ENCODE measurements at places on chromosomes 11 and 22.
A peak's percentile ranks its signal among the peaks of the same experiment; 100 is the strongest.

- no peak for DNase-seq
Measured at GRCh38 chr11:6142936-6143335, 27.2 kb downstream of the OR52B2 start.

- DNase-seq: peak; percentile 98
Measured at GRCh38 chr22:36467946-36468345, 13.5 kb downstream of the TXN2 start.

DNA sequence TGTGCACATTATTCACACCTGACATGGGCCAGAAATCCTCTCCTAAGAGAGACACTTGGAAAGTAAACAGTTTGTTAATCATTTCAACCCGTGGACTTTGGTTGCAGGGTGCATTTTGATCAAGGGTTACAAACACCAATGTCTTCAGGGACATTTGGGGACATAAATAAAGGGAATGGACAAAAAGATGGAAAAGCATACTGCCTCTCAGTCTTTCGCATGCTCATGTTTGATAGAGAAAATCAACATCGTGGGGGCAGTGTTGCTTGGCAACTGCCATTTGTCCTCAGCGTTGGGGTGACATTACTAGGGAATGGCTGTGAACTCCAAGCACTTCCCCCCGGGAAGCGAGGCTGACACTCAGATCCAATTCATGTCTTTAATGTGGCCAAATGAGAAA is 114.7 kb upstream of the OR4B1 start:
- no peak for DNase-seq

GRCh38 chr11:17416492-17416891 is 28.0 kb upstream of the KCNJ11 start:
- DNase-seq: no peak

GRCh38 chr11:75193711-75194110 is 42.8 kb downstream of the SLCO2B1 start:
- DNase-seq: no peak

DNA sequence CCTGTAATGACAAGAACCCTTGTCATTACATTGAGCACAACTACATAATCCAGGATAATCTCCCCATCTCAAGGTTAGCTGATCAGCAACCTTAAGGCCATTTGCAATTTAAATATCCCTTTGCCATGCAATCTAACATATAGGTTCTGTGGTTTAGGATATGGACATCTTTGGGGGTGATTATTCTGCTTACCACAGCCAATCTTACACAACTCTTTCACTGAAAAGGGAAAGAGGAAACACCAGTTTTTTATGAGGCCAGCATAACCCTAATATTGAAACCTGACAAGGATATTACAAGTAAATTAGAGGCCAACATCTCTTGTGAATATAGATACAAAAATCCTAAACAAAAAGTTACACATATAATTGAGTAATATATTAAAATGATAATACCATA is 78.5 kb downstream of the CYP2R1 start:
- DNase-seq: no peak

DNA sequence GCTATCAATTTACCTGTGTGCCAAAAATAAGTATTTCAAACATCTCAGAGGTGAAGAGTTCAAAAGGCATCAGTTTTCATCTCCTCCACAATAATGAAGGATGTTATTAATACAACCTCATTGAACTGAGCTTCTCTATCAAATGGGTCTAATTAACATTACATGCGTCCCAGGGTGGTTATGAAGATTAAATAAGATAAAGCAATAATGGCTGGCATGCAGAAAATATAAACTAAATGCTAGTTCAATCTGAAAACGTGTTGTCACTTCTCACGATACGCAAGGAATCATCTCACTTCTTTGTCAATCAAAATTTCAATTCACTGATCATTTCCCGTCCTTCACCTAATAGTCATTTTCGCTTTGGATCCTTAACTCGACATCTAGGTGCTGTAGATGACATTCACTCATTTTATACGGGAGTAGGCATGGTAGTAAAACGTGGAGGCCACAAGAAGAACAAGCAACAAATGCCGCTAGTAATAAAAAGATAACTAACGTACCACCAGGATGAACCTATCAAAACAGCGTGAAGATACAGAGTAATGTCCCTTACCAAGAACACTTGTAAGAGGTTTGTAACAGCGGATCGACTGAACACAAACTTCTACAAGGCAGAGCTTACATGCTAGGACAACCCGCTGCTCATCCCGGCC is 918 bp downstream of the CHORDC1 start:
- DNase-seq: no peak

DNA sequence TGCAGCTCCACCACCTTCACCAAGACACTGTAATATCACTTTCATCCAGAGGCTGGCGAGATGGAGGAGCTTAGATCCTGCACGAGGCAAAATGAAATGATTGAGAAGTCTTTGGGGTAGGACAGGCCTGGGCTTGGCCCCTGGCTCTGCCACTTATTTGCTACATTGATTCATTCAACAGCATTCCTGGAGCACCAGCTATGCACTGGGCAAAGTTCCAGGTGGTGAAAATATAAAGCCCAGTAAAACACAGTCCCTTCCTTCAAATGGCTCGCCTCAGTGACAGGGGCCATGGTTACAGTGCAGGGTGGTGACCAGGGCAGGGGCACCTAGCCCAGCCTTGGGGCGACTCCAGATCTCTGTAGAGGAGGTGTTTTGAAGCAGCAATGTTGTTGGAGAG is 19.7 kb downstream of the ALX4 start:
- DNase-seq: no peak

DNA sequence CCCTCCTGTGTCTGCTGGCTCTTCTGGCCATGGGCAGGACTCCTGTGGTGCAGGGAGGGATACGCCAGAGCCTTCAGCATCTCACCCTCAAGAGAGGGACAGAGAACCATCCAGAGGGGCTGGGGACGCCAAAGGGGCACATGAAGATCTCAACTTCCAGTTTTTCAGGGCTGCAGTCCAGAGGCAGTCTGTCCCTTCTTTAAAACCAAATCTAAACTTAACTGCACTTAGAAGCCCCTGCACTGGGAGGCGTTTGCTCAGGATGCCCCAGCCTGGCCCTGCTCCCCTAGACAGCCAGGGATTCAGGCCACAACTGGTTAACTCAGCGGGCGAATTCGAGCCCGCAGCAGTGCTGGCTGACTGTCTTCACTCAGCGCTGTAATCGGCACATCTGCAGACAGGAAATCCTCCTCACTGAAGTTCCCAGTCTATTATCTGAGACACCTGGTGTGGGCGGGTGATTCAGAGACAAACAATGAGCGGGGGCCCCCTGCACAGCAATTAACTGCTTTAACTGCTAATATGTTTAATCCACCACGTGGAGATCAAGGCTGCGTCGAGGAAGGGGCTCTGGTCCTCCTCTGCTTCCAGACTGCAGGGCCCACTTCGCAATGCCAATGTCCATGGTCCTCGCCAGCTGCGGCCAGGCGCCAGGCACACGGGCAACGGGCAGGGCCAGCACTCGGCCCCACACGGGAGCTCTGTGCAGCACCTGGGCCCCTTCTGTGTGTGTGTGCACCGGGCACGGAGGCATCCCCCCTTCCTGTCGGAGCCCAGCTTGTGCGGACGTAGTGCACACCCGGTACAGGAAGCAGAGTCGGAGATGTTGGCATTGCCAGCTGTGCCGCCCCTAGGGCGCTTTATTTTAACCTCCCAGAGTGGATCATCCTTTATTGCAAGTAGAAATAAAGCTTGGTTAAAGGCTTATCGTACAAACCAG is 36.9 kb upstream of the GNB1L start:
- peak; percentile 92 for DNase-seq

GRCh38 chr22:32414191-32414590 is 2.1 kb upstream of the RTCB start:
- DNase-seq: no peak

DNA sequence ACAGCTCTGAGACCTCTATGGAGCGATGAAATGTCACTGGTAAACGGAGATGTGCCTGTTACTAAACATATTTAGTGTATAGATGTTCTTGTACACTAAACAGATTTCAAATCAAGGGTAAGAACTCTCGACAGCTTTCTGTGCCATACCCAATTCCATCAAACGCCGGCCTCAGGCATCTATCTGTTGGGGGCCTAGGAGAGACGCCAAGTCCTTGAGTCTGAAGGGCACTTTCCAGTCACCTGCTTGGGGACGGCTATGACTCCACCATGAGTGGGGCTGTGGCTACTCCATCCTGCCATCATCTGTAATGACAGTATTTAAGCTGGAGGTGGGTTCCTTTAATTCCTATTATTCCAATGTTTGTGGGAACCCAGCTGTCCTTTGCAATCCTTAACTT is 87.8 kb downstream of the SHANK2 start:
- DNase-seq: no peak

DNA sequence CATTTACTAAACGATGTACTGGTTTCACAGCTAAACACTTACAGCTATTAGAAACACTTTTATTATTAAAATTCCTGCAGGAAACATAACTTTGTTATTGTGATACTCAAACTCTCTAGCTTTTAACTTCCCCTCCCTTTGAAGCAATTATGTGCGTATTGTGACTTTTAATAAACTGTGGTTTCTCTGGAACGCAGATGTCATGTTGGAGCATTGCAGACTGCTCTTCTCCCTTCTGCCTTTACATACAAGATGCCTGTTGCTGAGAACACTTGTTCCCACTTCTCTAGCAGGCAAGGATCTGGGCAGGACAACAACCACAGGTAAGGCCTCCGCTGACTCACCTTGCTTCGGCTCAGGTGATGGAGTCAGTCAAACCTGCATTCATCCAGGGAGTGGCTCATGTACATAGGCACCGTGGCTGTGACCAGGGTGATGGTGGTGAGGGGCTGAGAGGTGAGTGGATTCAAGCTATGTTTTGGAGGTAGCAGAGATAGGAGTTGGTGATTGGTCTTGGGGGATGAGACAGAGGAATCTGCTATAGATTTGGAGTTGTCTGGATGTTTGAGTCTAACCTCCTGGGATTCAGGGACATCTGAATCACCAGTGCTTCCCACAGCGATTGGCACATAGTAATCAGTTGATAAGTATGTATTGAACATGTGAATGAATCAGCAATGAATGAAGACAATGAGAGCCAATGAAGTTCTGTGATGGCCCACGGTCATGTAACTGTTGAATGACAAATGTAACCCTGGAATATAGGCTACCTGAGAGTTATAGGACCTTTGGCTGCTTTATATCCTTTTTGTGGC is 106.0 kb downstream of the ADAMTS15 start:
- no peak for DNase-seq

- peak; percentile 31 for DNase-seq
Measured at GRCh38 chr22:46390652-46391301, 55.3 kb downstream of the TRMU start.

GRCh38 chr11:119156496-119156895 is 7.6 kb downstream of the ABCG4 start:
- no peak for DNase-seq

GRCh38 chr11:92107331-92107730 is 117.3 kb upstream of the FAT3 start:
- no peak for DNase-seq

- DNase-seq: no peak
Measured at GRCh38 chr11:91163619-91164451, 941.0 kb upstream of the CHORDC1 start.

DNA sequence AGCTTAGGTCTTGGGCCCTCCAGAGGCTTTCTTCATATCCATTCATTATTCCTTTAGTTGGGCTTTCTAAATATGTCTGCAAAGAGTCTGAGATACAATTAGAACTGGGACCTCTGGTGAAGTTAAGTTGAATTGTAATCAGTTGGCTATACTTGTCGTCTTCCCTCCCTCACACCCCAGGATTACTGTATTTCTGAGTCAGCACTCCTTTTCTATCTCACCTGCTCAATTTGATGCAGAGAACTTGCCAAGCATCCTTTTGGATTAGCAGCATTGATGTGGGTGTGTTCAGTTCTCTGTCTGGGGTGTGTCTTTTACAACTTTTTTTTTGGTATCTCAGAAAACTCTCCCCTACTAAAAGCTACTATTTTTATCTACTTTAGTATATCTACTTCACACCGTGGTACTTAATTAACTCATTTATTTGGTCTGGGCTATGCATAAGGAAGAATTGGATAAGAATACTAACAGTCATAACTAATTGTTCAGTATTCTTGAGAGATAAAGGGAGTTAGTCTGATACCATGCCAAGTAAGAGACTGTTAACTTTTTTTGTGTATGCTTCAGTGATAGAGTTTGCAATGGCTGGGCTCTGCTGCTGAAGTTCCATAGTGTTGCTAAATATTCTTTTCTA is 15.1 kb downstream of the CTNND1 start:
- no peak for DNase-seq

DNA sequence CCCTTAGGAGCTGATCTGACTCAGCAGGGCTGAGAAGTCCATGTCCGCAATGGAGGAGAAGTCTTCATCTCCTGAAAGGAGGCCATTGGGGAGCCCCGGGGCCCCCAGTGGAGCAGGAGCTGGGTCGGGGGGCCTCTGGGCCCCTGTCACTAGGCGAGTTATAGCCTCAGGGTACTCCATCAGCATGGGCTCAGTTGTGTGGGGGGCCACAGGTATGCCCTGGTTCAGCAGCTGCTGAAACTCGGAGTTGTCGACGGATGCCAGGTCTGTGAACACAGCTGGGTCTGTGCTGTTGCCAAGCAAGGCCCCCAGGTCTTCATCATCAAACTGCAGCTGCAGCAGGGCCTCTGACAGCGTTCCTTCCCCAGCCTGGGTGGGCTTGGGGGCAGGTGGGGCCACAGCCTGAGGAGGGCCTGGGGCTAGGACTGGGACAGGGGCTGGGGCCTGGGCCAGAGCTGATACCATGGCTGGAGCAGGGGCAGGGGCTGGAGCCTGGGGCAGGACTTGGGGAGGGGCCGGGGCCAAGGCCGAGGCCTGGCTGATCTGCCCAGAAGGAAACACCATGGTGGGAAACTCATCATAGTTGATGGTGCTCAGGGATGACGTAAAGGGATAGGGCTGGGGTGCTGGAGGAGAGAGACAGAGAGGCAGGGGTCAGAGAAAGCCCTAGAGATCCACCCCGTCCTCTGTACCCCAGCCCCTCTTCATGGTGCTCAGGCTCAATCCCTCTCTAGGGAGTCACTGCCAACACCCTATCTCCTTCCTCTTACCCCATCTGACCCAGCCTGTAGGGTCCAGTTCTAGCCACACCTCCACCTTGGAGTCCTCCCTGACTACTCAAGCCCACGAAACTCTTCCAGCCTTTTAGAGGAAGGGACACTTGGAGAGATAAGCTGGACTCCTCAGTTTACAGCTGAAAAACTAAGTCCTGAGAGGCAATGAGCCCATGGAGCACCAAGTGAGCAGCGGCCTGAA is 8.1 kb downstream of the RELA start:
- no peak for DNase-seq

DNA sequence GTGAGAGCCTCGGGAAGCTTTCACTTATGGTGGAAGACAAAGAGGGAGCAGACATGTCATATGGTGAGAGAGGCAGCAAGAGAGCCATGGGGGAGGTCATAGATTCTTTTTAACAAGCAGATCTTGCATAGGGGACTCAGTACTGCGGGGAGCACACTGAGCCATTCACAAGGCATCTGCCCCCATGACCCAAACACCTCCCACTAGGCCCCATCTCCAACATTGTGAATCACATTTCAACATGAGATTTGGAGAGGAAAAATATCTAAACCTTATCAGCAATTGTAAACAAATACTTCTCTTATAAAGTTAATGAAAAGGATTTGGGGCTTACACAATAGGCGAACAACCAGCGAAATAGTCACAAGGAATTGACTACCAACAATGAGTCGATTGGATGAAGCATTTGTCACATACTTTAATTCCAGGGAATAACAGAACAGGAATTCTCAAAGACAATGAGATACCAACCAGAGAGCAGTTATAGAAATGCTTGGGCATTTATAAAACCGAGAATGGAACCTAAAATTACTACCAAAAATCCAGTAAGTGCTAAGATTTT is 7.3 kb downstream of the DDI1 start:
- no peak for DNase-seq

All from RPMI7951 (cell line).